ENCODE measurements at places on chromosomes 5 and 9. TPM values are rescaled to one million over a fixed set of nuclear protein-coding genes. Genes with fewer than 3 reads are reported as not detected.

DNA sequence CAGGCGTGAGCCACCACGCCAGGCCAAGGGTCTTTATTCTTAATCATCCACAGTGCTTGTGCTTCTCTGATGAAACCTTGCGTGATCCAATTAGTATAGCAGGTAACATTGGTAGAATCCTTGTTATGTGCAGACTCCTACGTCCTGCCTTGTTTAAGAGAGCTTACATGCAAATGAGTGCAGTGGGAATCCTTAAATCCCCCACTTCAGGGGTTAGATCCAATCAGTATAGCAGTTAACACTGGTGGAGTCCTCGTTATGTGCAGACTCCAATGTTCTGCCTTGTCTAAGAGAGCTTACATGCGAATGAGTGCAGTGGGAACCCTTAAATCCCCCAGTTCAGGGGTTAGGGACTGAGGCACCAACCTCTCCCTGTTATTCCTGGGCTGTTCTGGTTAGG, 193.4 kb downstream of the SEMA6A start:
- DNase-seq: no peak

PCDHGA9 gene
- total RNA-seq: not detected

SLC45A2 gene
- not detected for total RNA-seq

GRCh38 chr5:77806213-77806843, 30.2 kb upstream of the TBCA start:
- DNase-seq: peak; percentile 17

PCDH12 gene
- total RNA-seq: not detected

DNA sequence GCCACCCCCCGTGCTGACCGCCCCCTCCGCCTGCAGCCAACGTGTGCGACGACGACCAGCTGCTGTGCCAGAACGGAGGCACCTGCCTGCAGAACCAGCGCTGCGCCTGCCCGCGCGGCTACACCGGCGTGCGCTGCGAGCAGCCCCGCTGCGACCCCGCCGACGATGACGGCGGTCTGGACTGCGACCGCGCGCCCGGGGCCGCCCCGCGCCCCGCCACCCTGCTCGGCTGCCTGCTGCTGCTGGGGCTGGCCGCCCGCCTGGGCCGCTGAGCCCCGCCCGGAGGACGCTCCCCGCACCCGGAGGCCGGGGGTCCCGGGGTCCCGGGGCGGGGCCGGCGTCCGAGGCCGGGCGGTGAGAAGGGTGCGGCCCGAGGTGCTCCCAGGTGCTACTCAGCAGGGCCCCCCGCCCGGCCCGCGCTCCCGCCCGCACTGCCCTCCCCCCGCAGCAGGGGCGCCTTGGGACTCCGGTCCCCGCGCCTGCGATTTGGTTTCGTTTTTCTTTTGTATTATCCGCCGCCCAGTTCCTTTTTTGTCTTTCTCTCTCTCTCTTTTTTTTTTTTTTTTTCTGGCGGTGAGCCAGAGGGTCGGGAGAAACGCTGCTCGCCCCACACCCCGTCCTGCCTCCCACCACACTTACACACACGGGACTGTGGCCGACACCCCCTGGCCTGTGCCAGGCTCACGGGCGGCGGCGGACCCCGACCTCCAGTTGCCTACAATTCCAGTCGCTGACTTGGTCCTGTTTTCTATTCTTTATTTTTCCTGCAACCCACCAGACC, 80.2 kb downstream of the NTNG2 start:
- peak; percentile 36 for DNase-seq

DNA sequence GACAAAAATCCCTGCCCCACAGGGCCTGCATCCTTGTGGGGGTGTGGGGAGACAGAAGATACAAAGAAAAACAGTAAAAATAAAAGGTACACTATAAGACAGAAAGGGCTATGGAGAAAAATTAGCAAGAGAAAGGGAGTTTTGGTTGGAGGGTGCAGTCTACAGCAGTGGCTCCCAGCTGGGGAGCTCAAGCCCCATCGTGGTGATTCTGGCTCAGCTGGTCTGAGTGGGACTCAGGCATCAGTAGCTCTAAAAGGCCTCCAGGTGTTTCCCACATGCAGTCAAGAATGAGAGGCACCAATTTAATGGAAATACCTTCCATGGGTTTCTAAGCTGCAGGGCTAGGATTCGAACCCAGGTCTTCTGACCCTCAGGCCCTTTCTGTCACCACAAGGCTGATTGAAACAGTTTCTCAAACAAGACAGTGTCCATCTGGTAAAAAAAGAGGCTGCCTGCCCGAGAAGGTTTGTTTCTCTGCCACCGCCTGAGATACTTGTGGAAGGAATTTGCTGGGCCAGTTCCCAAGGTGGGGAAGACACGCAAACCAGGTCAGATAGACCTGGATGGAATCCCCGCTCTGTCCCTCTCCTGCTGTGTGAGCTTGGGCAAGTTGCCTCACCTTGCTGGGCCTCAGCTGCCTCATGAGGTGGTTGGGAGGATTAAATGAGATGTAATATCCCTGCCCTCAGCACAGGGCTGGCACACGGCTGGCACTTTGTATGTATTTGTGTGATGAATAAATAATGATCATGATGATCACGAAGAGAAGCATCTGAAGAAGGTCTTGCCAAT, 43.1 kb downstream of the COL27A1 start:
- no peak for DNase-seq

GRCh38 chr9:5587024-5587423, 41.9 kb upstream of the RIC1 start:
- no peak for DNase-seq

- peak; percentile 67 for DNase-seq
Measured at GRCh38 chr9:131278702-131279111, 2.4 kb upstream of the FAM78A start.

GRCh38 chr9:36092509-36093215, 43.9 kb upstream of the GLIPR2 start:
- DNase-seq: peak; percentile 5

DNA sequence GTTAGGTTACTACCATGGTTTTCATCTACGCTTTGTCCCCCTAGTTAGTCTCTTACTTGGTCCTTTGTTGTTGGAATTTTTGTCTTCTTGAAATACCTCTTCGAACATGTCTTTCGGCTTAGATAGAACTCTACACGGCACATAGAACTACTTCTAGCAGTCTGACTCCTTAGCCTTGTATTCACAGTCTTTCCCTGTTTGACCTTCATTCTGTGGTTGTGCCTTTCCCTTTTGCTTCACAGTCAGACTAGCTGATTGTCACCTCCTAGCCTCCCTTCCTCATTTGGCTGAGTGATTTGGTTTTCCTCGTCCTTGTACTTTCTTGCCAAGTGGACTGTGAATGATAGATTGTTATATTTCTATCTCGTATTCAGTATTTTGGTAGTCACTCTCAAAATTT, 10.7 kb downstream of the SMAD5 start:
- DNase-seq: no peak

GRM6 gene
- not detected for total RNA-seq

DNA sequence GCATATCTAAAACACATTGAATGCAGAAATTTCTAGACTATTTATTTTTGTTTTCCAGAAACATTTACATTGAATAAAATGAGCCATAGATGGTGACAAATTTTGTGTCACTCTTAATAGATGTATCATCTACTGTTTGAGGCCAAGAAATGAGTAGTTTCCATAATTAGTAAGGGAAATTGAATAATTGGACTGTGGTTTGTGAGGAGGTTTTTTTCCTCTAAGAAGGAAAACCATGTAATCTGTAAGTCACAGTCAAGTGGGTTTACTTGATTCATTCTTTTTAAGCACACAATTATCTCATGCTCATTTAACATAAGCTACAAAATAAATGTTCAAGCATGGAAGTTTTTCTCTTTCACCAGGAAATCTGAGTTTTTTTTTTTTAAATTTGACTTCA, 876.4 kb downstream of the NR2F1-AS1 start:
- no peak for DNase-seq

- no peak for DNase-seq
Measured at GRCh38 chr9:134376386-134377142, 50.3 kb downstream of the RXRA start.

DNA sequence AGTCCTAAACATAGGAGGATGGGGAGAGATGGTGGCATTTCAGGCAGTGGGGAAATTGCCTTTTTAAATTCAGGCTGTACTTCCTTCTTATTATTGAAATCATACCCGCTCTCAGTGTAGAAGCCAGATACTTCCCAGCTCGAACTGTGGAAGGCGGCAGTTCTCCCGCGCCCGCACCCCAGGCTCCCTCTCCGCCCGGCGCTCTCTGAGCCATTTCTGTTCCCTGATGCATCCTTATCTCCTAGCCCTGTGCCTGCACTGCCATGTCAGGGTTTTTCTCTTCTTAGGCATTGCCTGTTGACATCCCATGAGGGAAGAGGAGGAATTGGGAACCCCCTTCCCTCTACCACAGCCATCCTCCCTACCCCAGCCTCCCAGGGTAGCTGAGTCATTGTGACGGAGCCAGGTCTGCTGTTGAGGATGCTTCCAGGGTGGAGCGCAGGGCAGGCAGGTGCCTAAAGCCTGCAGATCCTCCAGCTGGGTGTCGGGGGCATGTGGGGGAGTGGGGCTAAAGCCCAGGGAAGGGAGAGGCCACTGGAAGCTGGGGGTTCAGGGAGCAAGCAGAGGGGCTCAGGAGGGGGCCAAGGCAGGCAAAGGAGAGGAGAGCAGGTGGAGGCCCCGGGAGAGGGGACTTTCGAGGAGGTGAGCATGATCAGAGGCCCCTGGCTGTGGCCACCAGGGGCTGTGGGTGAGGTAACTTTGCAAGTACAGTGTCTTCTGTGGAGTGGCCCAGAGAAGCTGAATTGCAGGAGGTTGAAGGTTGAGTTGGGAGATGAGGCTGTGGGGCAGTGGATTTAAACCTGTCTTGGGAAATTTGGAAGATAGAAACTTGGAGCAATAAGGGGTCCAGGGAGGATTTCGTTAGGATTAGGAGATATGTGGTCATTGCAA, 16.2 kb downstream of the LAMC3 start:
- no peak for DNase-seq

GRCh38 chr5:177446200-177447065, at the start of gene PRR7:
Gene PRR7 (plus strand): TSS chr5:177446814. CDS start chr5:177455068, 8,254 bp downstream.
- peak; percentile 61 for DNase-seq

Data from CD8-positive, alpha-beta T cell (primary cell).